ENCODE measurements at places on chromosomes 2 and 18. TPM values are rescaled to one million over a fixed set of nuclear protein-coding genes. Genes with fewer than 3 reads are reported as not detected.

Gene GALNT3
- total RNA-seq: 0.33 TPM

Gene SPC25
- not detected for total RNA-seq

Gene CLASP1
- total RNA-seq: 40.2 TPM

Gene DPYSL5
- not detected for total RNA-seq

Gene PIEZO2
- total RNA-seq: 3.0 TPM

Gene TDRD15
- total RNA-seq: not detected

Gene FMNL2
- 46.4 TPM for total RNA-seq

Gene KANSL3
- 51.4 TPM for total RNA-seq

Gene PSMA8
- not detected for total RNA-seq
